ENCODE measurements at places on chromosomes 1 and 21. TPM values are rescaled to one million over a fixed set of nuclear protein-coding genes. Genes with fewer than 3 reads are reported as not detected.

GRCh38 chr1:43529206-43529731 lies 1.4 kb upstream of the PTPRF start:
- no peak for DNase-seq
- H3K36me3 ChIP-seq, result no peaks in the 10 kb centered on the region
- no peak overlapping the region for H3K4me3 ChIP-seq

DNA sequence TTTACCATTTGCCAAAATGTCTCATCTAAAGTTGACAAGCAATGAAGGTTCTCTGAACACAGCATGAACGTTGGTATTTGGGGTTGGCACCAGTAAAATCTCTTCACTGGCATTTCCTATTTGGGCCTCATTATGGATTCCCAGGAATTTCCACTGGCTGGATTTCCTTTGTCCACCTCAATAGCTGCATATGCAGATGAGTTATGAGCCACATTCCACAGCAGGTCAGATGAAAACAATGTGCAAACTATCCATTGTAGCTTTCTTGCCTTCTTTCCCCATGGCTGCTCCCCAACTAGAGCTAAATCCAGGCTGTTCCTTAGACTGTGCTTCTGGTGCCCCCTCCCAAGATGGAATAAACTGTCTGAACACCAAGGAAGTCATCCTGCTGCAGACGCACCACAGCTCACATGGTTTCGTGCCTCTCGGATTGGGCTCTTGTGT lies 168.1 kb upstream of the FGGY start:
- DNase-seq, result no peak
- no peaks in the 10 kb centered on the region for H3K27me3 ChIP-seq
- H3K4me3 ChIP-seq, result no peak overlapping the region
- no peak overlapping the region for H3K27ac ChIP-seq
- H3K36me3 ChIP-seq, result no peaks in the 10 kb centered on the region

DNA sequence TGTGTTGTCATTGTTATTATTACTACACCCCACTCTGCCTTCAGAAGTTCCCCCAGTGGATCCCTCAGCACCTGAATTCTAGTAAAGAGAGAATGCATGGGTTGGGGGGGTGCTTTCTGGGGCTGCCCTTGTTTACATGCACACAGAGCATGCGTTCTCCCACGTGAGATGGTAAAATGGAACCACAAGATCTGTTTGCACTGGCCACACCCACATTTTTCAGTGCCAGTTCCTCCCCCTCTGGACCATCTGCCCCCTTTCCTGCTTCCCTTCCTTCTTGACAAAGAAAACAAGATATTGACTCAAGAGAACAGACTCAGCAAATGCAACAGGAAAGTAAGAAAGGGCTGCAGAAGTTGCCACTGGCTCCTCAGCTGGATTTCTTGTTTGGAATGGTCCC lies 8.9 kb downstream of the SLC6A17 start:
- no peaks in the 10 kb centered on the region for H3K4me1 ChIP-seq
- H3K36me3 ChIP-seq, result no peaks in the 10 kb centered on the region

CELA3A gene
- total RNA-seq, result 17.0 TPM

- H3K27ac ChIP-seq, result no peak overlapping the region
- H3K4me1 ChIP-seq, result no peaks in the 10 kb centered on the region
- no peaks in the 10 kb centered on the region for H3K36me3 ChIP-seq
- no peak overlapping the region for H3K4me3 ChIP-seq
- no peak for DNase-seq
- no peaks in the 10 kb centered on the region for H3K27me3 ChIP-seq
Measured at GRCh38 chr1:210702506-210702905, 373.8 kb downstream of the HHAT start.

DNA sequence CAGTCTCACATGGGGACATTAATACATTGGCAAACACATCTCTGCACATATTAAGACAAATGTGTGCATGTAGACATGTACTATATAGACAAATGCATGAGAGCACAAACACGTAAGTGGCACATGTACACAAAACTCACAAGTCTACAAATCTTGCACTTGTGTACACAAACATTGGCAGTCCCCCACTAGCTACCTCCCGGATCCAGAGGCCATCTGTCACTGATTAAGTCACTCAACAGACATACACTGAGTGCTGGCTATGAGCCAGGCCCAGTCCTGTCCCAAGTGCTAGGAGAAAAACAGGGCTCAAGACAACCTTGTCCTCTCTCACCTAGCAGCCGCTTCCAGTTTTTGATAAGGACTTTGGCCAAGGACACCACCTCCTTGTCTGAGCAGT lies 7.0 kb downstream of the TCEA3 start:
- peaks cover 6% of the 10 kb centered on the region for H3K36me3 ChIP-seq
- DNase-seq, result no peak
- H3K27me3 ChIP-seq, result no peaks in the 10 kb centered on the region
- no peak overlapping the region for H3K27ac ChIP-seq

- no peak for DNase-seq
- H3K36me3 ChIP-seq, result no peaks in the 10 kb centered on the region
- H3K27ac ChIP-seq, result peak overlapping the region; percentile 92
- peak overlapping the region; percentile 4 for H3K4me3 ChIP-seq
- no peaks in the 10 kb centered on the region for H3K27me3 ChIP-seq
Measured at GRCh38 chr1:204089044-204089751, 16.3 kb downstream of the SOX13 start.

NPL gene
- 99.5 TPM for total RNA-seq

TNFRSF4 gene
- total RNA-seq, result 0.46 TPM

DNA sequence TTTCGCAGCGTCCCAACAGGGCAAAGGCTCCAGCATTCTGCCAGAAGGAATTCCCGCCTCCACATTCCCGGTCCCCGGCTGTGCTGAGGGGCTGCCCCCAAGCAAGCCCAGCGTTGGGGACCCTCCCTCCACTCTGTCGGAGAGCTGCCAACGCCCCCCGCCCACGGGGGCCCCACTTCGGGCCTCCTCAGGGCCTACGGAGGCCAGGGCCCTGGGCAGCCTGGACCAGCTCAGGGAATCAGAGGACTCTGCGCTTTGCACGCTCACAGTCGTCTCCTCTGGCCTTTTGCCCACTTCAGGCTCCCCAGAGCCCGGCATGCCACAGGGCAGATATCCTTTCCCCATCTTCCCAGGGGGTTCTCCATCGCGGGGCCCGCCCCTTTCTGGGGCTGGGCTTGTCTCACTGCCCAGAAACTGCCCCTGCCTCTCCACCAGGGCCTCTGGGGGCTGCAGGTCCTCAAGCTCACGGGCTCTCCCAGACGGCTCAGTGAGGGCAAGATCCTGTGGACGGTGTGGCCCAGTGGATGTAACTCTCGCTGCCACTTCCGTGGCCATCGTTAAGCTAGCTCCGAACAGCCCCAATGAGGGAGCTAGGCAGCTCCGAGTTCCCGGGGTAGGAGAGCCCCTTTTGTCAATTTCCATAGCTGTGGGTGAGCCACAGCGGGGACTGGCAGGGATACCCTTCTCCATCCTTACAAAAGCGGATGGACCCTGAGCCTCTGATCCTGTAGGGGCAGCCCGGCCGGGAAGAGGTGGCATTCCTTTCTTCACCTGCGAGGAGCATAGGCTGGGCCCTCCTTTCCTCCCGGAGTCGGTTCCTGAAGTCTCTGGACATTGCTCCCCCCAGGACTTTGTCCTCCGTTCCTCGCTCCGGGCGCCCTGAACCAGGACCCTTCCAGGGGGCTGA lies 2.8 kb downstream of the ITPKB start:
- no peaks in the 10 kb centered on the region for H3K27me3 ChIP-seq
- peak overlapping the region; percentile 40 for H3K4me3 ChIP-seq
- H3K27ac ChIP-seq, result peak overlapping the region; percentile 84
- DNase-seq, result peak; percentile 78
- H3K4me1 ChIP-seq, result peaks cover 60% of the 10 kb centered on the region

ZBED6 gene
- total RNA-seq, result 20.3 TPM

GRCh38 chr1:246801241-246802020 lies 77.2 kb downstream of the SCCPDH start:
- DNase-seq, result no peak
- H3K27ac ChIP-seq, result no peak overlapping the region
- H3K4me3 ChIP-seq, result no peak overlapping the region
- no peaks in the 10 kb centered on the region for H3K36me3 ChIP-seq
- H3K4me1 ChIP-seq, result no peaks in the 10 kb centered on the region

RNF223 gene
- total RNA-seq, result 2.2 TPM

NPR1 gene
- total RNA-seq, result 32.5 TPM

- no peak overlapping the region for H3K4me3 ChIP-seq
- DNase-seq, result peak; percentile 80
Measured at GRCh38 chr1:26417111-26417759, 6.6 kb downstream of the LIN28A start.

DNA sequence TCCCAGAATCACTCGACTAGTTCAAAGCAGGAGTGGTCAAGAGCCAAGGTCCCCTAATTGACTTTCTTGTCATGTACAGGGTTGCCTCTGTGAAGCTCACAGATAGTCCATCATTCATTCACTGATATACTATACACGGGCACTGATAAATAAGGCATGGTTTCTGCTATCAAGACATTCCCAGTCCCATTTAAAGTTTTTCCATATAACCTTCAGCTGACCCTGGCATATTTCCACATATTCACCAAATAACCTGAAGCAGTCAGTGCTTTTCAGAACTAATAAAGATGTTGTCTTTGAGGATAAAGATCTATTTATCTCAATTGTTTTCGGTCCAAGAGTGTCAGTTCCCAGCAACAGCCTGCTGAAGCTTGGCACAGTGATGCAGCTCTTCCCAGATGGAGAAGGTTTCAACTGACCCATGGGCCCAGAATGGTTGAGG lies 173.4 kb downstream of the ZZZ3 start:
- H3K27me3 ChIP-seq, result no peaks in the 10 kb centered on the region
- H3K4me1 ChIP-seq, result no peaks in the 10 kb centered on the region
- H3K36me3 ChIP-seq, result no peaks in the 10 kb centered on the region
- no peak overlapping the region for H3K4me3 ChIP-seq
- no peak overlapping the region for H3K27ac ChIP-seq

- no peaks in the 10 kb centered on the region for H3K36me3 ChIP-seq
- H3K27ac ChIP-seq, result no peak overlapping the region
- H3K4me1 ChIP-seq, result no peaks in the 10 kb centered on the region
- no peaks in the 10 kb centered on the region for H3K27me3 ChIP-seq
- DNase-seq, result no peak
- H3K4me3 ChIP-seq, result no peak overlapping the region
Measured at GRCh38 chr1:81183553-81183952, 617.2 kb upstream of the ADGRL2 start.

DNA sequence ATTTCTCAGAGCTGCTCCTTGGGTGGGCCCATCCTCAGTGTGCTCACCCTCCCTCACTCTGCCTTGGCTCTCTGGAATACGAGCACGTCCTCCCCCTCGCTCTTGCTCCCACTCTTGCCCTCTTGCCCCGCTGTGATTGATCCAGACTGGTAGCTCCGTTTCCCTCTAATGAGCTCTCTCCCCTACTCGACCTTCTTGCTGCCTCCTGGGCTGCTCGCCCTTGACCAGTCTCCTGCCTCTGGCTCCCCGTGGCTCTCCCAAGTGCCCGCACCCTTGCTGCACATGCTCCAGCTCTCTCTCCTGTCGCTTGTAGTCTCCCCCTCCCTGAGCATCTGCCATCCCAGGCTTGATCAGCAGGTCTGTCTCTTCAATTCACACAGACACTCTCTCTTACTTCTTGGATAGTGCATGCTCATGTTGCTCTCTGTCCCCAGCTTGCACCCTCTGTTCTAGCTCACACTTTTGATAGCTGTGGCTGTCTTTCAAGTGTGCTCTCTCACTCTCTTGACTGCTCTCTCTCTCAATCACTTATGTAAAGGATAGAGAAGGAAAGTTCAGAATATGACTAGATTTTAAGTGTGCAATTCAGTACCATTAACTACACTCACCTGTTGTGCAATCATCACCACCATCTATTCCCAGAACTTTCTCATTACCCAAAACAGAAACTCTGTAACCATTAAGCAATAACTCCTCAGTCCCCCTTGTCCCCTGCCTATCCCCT lies 51.1 kb downstream of the PHC2 start:
- H3K36me3 ChIP-seq, result no peaks in the 10 kb centered on the region
- H3K4me1 ChIP-seq, result no peaks in the 10 kb centered on the region
- no peaks in the 10 kb centered on the region for H3K27me3 ChIP-seq
- H3K4me3 ChIP-seq, result no peak overlapping the region
- DNase-seq, result no peak

- no peak overlapping the region for H3K4me3 ChIP-seq
- H3K36me3 ChIP-seq, result no peaks in the 10 kb centered on the region
- H3K27ac ChIP-seq, result no peak overlapping the region
- DNase-seq, result no peak
- no peaks in the 10 kb centered on the region for H3K4me1 ChIP-seq
Measured at GRCh38 chr1:21559788-21560567, 50.8 kb downstream of the ALPL start.

FAAH gene
- 36.9 TPM for total RNA-seq

DNA sequence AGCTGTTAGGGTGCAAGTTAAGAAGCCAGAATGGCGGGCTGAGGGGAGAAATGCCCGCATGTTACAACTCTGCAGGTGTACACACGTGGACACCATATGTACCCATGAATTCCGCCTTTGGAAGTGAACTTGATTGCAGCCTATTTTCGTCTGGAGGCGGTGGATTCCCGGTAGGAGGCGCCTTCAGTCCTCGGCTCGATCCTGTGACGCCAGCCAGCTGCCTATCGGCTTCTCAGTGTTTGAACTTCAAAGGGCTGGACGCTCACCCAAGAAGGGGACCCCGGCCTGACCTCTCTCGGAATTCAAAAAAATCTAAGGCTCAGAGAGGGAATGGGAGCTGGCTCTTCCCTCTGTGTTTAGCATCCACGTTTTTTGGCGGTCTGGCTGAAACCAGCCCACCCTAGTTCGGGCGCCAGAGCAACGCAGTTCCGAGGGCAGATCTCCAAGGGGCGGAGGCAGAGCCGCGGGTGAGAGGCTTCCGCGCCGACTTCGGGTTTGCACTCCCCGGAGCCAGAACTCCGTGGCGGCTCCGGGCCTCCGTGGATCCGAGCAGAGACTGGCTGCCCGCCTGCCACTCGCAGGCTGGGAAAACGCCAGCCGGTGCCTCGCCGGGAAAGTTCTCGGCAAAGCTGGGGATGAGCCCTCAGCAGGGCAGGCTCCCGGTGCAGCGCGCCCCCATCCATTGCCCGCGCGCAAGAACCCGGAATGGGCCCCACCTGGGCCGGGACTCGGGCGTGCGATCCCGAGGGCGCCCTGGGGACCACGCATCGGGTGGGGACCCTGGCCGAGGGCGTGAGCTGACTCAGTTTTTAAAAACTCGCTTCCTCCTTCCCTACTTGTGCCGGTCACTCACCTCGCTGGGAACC lies 996 bp upstream of the TMEM51 start:
- H3K27ac ChIP-seq, result peak overlapping the region; percentile 90
- peaks cover 33% of the 10 kb centered on the region for H3K4me1 ChIP-seq
- H3K36me3 ChIP-seq, result no peaks in the 10 kb centered on the region
- no peaks in the 10 kb centered on the region for H3K27me3 ChIP-seq

DNA sequence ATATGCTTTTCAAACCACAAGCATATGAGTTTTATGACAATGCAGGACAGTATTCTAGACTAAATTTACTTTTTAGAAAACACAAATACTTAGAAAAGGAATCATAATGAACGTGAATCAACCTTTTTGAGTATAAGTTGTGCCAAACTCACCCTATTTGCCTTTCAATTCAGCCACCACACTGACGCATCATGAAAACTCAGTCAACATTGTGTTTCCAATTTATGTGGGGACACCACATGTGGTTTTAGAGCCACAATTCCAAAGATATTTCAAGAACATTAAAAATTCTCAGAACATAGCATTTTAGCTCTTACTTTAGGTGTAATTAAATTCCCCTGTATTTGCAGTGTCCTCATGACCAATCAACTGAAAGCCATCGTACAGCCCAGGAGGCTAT lies 118.8 kb downstream of the PTBP2 start:
- H3K4me1 ChIP-seq, result no peaks in the 10 kb centered on the region
- no peak for DNase-seq
- H3K4me3 ChIP-seq, result no peak overlapping the region
- no peaks in the 10 kb centered on the region for H3K36me3 ChIP-seq
- no peaks in the 10 kb centered on the region for H3K27me3 ChIP-seq

Measured in upper lobe of left lung (tissue), 6 donors.